ENCODE measurements at places on chromosomes 1 and 21. TPM values are rescaled to one million over a fixed set of nuclear protein-coding genes. Genes with fewer than 3 reads are reported as not detected.

DNA sequence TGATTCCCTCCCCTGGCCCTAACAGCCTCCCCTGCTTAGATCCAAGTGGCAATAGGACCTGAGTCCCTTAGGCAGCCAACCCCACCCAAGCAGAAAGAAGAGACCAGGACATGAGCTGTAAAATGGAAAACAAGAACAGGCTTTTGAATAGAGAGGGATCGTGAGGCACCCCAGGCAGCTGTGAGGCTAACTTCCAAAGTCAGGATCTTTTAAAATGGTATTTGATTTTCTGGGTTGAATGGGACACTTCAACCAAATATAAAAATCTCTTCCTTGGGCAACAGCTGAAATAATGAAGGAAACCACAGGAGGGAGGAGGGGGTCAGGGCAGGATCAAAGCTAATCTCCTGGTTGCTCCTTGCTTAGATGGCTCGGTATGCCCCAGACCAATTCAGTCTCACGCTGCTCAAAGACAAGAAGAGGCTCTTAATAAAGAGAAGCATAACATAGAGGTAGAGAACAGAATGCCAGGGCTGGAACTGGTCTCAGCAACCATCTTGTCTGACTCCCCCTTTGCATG is 28.6 kb upstream of the AVPR1B start:
- no peak for DNase-seq

- DNase-seq, result no peak
These were observed 387.9 kb downstream of the MATN1 start for GRCh38 chr1:30335389-30335996.

- DNase-seq, result no peak
These were observed 16.6 kb upstream of the GSTM4 start for GRCh38 chr1:109639063-109639840.

DNA sequence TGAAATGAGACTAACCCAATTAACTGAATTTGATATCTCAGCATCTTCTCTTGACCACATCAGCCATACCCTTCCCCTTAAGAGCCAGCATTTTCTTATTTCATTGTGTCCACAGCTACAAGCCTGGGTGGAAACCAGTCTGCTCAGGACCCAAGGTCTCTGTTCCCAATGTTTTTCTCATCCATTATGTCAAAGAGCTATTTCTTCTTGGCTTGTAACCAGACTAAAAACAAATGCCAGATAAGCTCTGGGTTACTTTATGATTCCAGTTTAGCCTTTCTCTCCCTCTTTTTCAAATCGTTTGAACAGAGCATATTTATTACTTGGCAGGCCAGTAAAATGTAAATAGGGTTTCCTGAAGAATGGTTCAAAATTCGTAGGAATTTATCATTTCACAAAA is 109.3 kb upstream of the SPATA6 start:
- DNase-seq, result no peak

DNA sequence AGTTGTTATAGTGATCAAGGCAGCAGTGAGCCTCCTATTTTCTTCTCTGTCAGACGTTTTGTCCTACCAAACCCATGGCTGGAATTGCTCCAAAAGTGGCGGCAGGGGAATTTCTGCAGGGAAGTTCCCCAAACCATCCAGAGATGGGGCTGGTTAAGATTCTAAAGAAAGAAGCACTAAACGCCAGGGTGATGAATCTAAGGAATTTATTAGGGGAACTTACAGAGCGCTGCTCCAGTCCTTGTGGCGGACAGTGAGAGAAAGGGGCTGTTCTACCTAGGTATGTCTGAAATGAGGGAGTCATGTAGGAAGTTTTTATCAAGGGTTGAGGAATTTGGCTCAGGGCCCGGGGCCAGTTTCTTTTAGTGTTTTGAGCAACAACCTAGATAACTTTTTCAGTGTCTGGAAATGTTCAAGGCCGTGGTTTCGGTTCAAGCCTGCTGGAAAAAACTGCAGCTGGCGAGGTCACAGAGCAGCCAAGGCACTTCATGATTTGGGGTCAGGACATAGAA is 222.4 kb upstream of the B3GALT2 start:
- no peak for DNase-seq

Gene CYYR1
- total RNA-seq, result not detected

GRCh38 chr1:205410581-205411298 is 11.1 kb downstream of the LEMD1 start:
- DNase-seq, result no peak

- no peak for DNase-seq
These were observed 129.5 kb upstream of the PRMT6 start for GRCh38 chr1:106926803-106927582.

DNA sequence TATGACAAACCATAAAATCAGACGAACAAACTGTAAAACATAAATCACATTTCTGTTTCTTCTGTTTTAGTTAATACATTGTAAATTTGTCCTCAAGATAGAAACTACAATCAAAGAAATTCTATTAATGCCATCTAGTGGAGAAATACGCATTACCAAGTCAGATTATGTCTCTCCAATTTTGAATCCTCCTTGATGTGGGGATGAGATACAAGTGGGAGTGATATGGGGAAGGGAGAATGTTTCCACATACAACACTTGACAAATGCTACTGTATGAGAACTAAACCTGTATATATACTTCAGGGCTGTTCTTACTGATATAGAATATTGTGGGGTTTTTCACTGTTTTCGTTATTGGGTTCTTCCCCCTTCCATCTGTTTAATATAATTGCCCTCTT is 2.6 kb downstream of the HFM1 start:
- DNase-seq, result no peak

- no peak for DNase-seq
These were observed 56.8 kb downstream of the PLD5 start for GRCh38 chr1:242467556-242468145.

- DNase-seq, result no peak
These were observed 6.2 kb downstream of the NECTIN4 start for GRCh38 chr1:161082996-161083747.

Gene ZNF697
- 0.22 TPM for total RNA-seq

Gene CD34
- not detected for total RNA-seq

- no peak for DNase-seq
These were observed 87.0 kb upstream of the ADAR start for GRCh38 chr1:154694995-154695394.

GRCh38 chr1:59443310-59443709 is 146.4 kb downstream of the FGGY start:
- DNase-seq, result no peak

Gene THEM5
- total RNA-seq, result not detected

Gene HTR6
- 0.14 TPM for total RNA-seq

Gene CEP104
- total RNA-seq, result 44.6 TPM

Gene OR2T1
- not detected for total RNA-seq

Gene GNG12
- not detected for total RNA-seq

Gene NBPF10
- total RNA-seq, result 1.6 TPM

DNA sequence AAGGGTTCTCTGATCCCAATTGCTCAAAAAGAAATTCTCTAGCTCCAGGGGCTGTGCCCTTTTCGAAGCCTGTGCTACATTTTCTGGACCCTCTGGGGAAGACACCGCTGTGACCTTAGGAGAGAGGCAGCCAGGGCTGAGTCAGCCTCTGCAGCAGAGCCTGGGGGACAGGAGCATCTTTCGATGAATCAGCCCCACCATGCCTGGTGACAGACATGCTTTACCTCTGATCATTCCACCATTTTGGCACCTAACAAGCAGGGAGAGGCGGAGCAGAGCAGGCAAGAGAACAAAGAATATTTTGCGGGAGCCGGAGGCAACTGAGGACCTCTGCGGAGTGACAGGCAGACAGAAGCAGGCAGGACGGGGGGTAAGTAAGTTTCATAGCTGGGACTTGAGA is 84.9 kb downstream of the VWA5B1 start:
- DNase-seq, result no peak

DNA sequence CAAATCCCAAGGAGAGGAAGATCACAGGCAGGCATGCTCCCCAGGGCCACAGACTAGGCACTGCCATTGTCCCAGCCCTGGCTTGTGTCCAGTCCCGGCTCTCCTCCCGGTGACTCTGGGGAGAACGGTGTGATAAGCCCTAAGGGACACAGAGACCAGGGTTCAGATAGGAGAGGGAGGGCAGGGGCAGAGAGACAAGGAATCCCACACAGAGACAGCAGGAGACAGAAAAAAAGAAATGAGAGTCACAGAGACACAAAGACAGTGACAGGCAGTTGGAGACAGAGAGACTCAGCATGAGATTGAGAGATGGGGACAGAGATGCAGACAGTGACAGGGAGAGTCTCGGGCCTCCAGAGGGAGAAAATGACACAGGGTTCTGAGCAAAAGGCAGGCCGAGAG is 361 bp downstream of the INSRR start:
- DNase-seq, result no peak

GRCh38 chr1:155012026-155012546 is 9.5 kb downstream of the ZBTB7B start:
- DNase-seq, result no peak

Gene ST6GALNAC5
- not detected for total RNA-seq

GRCh38 chr1:3427711-3428704 is 26.5 kb upstream of the ARHGEF16 start:
- no peak for DNase-seq

Gene OR6N1
- total RNA-seq, result not detected

Gene MSH4
- total RNA-seq, result 0.40 TPM

- no peak for DNase-seq
These were observed 165.4 kb downstream of the PLXNA2 start for GRCh38 chr1:208078752-208079151.

Gene LCE3D
- not detected for total RNA-seq

DNA sequence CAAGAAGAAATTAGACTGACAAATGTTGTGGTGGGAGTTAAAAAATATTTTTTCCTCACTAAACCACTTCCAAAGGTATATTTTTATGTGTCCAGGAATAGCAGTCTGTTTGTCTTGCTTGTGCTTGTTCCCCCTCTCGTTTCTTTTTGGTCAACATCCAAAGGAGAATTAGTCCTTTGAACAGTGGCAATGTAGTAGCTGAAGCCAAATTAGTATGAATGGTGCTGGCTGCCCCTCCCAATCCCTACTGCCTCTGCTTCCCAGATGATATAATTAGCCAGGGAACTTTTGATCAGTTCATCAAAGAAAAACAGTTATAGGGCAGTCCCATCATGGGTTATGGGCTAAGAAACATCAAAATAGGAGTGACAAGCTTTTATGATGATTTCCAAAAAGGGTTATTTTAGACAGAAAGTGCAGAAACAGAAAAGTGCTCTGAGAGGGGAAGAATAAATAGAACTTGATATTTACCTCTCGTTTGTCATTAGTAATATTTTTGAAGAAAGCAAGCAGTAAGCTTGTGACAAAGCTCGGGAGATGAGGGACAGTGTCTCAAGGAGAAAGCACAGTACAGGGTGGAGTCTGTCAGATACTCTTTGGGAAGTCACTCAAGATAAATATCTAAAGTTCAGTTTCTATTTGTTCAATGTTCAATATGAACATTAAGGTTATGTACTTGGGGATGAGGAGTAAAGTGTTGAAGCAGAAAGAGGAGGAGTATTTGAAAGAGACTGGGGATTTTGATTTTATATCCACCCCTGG is 239.1 kb downstream of the HLX start:
- DNase-seq, result no peak

DNA sequence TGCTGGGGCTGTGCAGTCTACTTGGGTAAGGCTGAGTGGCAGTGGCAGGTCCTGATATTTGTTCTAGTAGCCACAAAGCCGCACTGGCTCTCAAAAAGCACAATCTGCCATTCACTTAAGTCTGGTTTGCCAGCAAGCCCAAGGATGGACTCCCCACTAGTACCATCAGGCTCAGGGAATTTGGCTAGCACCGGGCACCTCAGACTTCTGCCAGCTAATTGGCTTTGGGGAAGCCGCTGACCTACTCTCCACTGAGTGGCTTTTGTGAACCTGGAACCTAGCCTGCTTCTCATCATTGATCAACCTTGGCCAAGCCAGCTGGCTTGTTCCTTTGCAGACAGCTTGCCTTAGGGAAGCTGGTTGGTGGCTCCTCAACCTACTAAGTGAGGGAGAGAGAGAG is 83.1 kb downstream of the ESRRG start:
- no peak for DNase-seq

DNA sequence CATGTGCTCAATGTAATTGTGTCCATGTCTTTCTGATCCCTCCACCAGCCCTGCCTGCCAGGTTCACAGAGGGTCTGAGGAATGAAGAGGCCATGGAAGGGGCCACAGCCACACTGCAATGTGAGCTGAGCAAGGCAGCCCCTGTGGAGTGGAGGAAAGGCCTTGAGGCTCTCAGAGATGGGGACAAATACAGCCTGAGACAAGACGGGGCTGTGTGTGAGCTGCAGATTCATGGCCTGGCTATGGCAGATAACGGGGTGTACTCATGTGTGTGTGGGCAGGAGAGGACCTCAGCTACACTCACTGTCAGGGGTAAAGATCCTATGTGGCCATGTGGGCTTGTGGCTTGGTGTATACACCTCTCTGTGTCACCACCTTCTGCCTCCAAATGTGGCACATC is 91.4 kb downstream of the OBSCN start:
- no peak for DNase-seq

Gene EPHA10
- total RNA-seq, result not detected

- no peak for DNase-seq
These were observed 131.0 kb upstream of the RUNX1 start for GRCh38 chr21:35179990-35180540.

- DNase-seq, result no peak
These were observed 70.0 kb upstream of the SLC45A1 start for GRCh38 chr1:8247811-8248436.

DNA sequence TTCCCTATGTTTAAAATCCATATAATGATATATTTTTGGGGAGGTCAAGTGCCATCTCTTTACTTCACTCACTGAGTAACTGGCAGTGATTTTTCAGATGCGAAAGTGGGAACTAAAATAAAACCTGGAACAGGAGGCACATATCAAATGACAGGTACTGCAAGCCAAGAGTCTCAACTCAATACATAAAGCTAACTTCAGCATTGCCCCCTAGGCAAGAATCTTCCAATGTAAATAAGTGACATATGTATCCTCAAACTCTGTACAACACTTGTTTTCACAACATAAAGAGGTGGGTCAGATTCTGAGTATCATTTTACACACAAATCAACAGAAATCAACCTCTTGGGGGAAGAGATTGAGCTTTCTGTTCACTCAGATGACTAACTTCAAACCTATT is 18.1 kb downstream of the DCAF8 start:
- DNase-seq, result no peak

Gene FHAD1
- 0.34 TPM for total RNA-seq

- no peak for DNase-seq
These were observed 297.8 kb downstream of the BRINP3 start for GRCh38 chr1:190179817-190180216.

DNA sequence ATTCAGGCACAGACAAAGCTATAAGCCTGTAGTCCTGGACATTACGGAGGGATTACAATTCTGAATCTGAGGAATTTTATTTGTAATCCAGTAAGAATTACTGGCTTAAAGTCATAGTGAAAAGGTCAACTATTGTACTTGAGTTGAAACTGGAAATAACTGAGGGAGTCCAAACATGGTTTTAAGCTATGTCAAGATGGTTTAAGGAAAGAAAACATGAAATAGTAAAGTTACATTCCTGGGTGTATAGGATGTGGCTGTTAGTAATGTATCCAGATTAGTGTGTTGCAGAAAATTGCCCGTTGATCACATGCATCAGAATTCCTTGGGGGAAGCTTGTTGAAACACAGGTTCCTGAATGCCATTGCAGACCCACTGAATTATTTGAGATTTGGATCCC is 124.8 kb upstream of the GORAB start:
- DNase-seq, result no peak
